ENCODE measurements at places on chromosomes 7 and 10.

- no peak for DNase-seq
Observed at GRCh38 chr10:71300555-71301370, 18.3 kb upstream of the SLC29A3 start.

GRCh38 chr10:77401683-77402082, 235.9 kb downstream of the KCNMA1 start:
- no peak for DNase-seq

GRCh38 chr7:50739744-50740435, 42.8 kb downstream of the GRB10 start:
- peak; percentile 29 for DNase-seq

GRCh38 chr7:155948845-155949244, 136.6 kb upstream of the SHH start:
- no peak for DNase-seq

DNA sequence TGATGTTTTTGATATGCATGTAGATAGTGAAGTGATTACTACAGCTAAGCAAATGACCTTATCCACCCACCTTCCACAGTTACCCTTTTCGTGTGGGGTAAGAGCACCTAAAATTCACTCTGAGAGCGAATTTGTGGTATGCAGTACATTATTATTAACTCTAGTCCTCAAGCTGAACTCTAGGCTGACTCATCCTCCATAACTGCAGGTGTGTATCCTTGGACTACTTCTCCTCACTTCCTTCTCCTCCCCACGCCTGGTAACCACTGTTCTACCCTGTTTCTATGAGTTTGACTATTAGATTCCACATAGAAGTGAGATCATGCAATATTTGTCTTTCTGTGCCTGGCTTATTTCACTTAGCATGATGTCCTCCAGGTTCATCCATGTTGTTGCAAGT, 484.6 kb downstream of the GATA3 start:
- DNase-seq = no peak

GRCh38 chr7:94276795-94277194, 117.9 kb upstream of the COL1A2 start:
- DNase-seq = no peak

DNA sequence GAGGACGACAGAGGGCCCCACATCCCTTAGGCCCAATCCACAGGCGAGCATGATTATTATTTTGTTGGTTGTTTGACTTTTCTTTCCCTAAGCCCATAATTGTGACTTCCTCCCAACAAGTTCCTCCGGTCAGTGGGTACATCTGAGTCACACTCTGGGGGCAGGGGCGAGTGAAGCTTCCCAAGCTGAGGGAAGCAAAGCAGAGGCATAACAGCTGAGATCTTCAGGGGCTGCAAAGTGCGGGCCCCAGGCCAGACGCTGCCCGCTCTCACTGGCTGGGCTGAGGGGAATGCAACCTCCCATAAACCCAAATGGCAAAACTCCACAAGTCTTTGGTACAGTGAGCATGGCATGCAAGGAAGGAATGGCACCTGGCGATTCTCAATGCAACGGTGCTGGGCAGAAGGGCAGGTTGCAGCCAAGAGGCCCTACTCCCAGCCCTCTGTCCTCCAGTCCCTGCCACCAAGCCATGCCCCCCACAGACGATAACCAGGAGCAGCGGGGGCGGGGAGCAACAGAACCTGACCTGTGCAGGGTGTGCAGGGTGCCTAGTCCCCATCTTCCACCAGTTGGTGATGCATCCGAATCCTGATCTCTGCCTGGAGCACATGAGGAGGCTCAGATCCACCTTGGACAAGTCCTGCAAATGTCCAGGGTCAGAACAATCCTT, 25.3 kb downstream of the TNS3 start:
- no peak for DNase-seq

- no peak for DNase-seq
Observed at GRCh38 chr7:70505886-70506285, 626.1 kb upstream of the GALNT17 start.

- DNase-seq = no peak
Observed at GRCh38 chr10:102324061-102324460, 71.4 kb upstream of the NFKB2 start.

DNA sequence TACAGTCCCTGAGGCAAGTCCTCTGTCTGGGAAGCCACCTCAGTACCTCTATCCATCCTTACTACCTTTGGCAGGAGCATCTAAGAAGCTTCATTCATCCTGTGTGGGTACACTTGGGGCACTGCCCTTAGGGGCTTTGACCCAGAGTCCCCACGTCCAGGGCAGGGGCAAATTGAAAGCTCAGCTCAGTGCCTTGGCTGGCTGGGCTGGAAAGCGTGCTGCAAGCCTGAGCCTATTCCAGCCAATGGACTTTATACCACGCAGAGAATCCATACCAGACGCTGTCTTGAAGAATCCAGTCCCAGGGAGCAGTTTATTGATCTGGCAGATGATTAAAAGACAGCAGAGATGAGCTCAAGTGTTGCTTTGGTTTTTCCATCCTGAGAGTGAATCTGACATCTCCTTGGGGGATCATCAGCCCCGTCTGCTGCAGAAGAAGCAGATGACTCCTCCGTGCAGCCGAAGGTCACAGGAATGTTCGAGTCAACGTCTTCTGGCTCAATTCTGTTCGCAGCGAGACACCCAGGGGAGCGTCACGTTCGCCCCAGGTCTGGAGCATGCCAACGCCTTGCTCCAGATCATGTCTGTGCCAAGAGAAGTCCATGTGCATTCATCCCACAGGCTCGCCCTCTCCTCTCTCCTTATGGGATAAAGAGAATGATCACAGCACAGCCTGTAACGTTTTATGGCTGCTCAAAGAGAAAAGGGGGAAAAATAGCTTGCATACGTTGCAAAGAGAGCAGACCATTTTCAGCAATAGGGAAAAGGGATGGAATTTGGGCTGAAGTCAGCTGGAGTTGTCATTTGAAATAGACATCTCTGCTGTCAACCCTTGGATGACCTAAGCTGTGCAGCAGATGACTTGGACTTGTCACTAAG, 35.8 kb upstream of the LYZL1 start:
- no peak for DNase-seq

DNA sequence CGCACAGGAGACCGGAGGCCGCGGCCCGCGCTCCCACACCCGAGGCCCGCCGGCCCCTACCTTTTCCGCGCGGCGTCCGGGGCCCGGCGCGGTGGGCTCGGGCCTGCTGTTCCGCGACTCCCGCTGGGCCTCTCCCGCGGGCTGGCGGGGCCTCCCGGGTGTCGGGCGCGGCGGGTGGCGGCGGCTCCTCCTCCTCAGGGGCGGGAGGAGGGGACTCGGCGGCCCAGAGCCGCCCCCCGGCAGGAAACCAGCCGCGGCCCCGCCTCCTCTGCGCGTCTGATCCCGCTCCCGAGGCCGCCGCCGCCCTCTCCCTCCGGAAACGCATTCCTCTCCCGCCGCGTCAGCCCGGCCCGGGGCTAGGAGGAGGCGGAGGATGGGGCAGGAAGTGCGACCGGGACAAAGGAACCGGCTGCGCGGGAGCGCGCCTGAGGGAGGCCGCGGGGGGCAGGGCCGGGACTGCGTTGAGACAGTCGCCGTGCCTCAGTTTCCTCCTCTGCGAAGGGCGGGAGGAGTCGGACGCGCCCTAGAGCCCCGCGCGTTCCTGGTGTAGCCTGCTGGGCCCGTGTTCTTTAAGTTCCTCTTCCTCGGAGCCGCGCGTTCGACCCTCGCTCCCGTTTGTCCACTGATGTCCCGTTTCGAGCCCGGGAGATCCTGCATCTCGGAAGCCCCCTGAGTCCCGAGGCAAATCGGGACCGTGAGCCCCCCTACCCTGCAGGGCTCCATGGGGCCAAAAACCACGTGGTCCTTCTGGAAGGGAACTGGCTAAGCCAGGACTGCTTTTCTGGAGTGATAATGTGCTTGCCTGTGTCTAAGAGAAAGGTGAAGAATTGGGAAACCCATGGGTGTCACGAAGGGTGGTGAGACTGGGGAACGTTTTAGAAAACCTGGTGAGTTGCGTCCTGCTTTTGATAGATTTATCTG, at the start of gene ITGB1:
TSS of gene ITGB1 (minus strand) at position 146 of the 921 bp plus-strand sequence. CDS start 22,672 bp downstream, outside the sequence.
- DNase-seq = peak; percentile 90

GRCh38 chr7:70416347-70416985, 715.5 kb upstream of the GALNT17 start:
- no peak for DNase-seq

DNA sequence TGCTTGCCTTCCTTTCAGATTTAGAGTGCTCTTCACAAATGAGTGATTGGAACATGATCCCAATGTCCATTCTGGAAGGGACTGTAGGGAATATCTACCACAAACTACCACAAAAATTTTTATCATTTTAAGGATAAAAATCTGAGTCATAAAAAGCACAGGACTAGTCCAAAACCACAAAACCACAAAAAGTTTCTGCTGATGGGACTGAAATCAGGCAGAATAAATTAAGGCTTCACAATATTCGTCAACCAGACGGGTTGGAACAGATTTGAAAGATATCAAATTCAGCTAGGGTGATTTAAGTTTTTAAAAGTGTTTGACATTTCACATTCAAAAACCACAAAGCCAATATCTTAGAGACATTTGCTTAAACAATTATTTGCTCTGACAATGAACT, 100.1 kb upstream of the PTN start:
- no peak for DNase-seq

DNA sequence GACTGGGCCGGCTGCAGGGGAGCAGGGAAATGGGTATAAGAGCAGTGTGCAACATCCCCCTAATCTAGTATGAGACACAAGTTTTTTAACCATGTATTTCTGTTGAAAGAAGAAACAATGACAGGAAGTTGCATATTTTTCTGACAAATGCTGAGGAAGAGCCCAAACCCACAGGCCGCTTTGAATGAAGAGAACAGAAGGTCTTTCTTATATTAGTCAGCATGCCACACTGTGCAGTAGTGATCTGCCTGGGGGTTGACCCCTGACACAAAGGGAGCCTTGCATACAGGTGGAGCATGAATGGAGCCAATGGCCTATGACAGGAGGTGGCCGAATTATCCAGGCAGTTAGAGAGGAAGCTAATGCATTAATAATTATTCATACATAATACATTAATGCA, 518.3 kb downstream of the PLXDC2 start:
- DNase-seq = no peak

- DNase-seq = peak; percentile 10
Observed at GRCh38 chr10:96840841-96841518, 8.9 kb downstream of the LCOR start.

DNA sequence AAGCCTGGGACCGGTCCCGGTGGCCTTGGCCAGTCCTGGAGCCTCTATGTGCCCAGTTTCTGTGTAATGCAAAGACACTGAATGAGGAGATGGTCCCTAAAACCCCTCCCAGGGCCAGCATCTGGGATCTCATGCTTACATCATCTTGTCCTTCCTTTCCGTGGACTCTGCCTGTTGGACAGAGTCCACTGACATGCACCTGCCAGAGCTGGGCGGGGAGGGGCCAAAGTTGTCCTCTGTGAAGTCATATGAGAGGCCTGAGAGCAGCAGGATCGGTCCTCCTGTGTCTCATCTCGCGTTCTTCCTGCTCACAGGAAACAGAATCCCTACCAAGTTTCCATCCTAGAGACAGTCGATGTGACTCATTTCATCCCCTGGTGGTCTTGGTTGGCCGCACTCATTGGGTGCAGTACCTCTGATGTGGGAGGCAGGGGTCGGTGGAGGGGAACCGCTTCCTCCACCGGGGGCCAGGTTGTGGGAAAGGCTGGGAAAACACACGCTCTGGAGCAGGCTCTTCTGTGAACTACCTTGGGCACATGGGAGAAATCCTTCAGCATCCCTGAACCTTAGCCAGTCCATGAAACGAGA, 389.6 kb upstream of the PODXL start:
- DNase-seq = no peak

- DNase-seq = no peak
Observed at GRCh38 chr7:38318803-38319416, 45.5 kb upstream of the TARP start.

DNA sequence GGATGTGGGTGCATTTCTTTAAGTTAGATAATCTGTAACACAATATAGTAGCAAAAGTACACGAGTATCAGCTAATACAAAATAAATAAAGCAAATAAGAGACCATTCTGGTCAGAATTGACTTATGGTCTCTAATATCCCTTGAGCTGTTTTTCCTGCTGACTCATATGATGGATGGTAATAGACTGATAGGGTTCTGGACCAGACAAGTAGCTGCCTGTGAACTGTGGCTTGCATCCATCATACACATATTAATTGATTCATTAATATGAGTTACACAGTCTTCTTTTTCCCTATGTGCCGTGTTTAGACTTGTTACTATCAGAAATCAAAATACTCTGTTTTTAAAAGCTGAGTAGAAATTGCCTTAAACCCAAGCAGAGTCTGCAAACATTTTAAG, 762.8 kb downstream of the GATA3 start:
- no peak for DNase-seq

GRCh38 chr7:151076863-151077704, 3.5 kb downstream of the FASTK start:
- DNase-seq = peak; percentile 38

DNA sequence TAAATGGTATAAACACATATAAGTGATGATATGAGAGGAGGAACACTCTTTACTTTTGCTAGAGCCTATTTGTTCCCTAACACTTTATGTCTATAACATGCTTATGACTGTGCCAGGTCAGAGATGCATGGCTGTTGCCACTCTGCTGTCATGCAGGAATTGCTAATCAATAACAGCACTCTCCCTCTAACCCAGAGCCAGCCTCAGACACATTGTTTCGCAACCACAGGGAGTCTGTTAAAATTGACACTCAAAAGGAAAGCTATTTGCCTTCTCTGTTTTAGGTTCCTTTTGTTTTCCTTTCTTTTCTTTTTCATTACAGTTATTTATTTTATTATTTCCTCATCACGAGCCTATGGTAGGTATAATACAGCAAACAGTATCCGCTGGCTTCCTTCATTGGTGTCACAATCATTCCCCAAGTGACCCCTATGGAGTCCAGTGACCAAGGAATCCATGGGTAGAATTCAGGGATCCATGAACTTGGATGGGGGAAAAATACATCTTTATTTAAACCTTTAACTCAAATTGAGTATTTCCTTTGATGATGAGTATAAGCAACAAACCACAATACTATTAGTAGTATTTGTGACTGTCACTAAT, 6.8 kb downstream of the PON2 start:
- no peak for DNase-seq

GRCh38 chr10:2575460-2575859, 491.9 kb upstream of the PFKP start:
- no peak for DNase-seq

- no peak for DNase-seq
Observed at GRCh38 chr10:92208736-92209135, 82.1 kb downstream of the CPEB3 start.

DNA sequence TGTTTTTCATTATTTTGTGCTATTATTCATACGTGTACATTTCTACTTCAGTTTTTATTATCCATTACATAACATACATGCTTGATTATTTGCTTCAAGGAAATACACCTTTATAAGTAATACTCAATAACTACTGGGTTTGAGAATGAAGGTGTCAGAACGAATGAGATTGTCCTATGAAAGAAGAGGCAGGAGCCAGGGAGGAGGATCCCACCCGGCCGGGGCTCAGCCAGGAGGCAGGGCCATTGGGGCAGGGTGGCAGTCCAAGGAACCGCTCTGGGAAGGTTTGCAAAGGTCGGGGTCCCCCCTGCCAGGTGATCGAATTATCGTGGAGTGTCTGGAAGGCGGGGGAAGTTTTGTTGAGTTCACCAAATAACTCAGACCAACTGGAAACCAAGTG, 9.1 kb downstream of the TRIM56 start:
- no peak for DNase-seq

Measured in activated naive CD8-positive, alpha-beta T cell treated with anti-CD3 and anti-CD28 coated beads, Interleukin-2, amount 50 U/mL, for 24 hours (primary cell).